ENCODE measurements at places on chromosomes 1 and 21.

DNA sequence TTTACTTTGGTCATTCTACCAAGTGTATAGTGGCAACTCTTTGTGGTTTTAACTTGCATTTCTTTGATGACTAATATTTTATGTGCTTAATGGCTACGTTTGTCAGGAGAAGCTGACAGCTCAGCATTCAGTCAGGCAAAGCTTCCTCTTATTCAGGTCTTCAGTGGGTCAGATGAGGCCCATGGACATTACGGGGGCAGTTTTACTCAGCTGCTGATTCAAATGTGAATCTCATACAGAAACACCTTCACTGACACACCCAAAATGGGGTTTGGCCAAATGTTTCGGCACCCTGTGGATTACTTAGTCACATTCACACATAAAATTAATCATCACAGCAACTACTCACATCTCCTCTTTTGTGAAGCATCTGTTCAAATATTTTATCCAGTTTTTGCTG, 104.9 kb upstream of the PLD5 start:
- no peak for DNase-seq

- DNase-seq = no peak
Measured at GRCh38 chr1:67308136-67308535, 463 bp downstream of the IL12RB2 start.

DNA sequence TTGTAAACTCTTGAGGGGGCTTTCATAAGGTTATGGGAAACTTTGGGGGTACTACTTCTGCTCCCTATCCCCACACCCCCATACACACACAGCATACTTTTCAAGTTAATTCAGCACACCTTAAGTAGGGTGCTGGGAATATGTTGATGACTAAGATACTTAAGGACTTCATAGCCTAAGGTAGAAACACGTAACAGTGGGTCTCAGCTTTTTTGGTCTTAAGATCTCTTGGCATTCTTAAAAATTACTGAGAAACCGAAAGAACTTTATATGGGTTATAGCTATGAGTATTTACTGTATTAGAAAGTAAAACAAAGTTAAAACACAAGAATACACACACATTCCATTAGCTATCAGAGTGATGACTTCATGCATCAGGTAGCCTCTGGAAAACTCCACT, 2.1 kb downstream of the OTUD3 start:
- no peak for DNase-seq

- no peak for DNase-seq
Measured at GRCh38 chr21:42941696-42942085, 16.3 kb upstream of the ERVH48-1 start.

DNA sequence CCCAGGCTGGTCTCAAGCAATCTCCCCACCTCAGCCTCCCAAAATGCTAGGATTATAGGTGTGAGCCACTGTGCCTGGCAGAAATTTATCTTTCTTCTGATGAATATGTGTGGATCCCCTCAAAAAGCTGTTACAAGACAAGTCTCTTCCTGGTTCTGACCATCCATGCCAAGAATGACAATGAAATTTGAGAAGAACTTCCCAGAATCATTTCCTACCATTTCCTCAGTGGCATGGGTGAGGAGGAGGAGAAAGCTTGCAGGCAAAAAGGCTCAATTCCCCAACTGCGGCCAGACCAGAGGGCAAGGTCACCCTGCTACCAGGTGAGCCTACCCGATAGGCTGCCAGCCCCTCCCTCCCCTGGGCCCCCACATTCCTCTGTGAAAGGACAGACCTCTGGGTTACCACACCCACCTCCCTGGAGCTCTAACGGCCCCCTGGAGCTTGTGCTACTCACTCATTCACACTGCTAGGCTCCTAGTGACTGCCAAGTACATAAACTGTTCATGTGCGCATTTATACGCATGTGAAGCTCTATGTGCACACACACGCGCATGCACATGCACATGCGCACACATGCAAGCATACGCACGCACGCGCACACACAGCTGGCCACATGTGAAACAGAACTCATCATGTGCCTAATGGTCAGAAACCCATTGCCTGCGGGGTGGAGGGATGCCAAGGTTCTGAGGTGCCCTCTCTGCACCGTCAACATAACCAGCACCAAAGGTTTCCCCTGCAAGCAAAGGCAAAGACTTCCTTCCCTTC, 17.0 kb downstream of the MRAP start:
- no peak for DNase-seq

DNA sequence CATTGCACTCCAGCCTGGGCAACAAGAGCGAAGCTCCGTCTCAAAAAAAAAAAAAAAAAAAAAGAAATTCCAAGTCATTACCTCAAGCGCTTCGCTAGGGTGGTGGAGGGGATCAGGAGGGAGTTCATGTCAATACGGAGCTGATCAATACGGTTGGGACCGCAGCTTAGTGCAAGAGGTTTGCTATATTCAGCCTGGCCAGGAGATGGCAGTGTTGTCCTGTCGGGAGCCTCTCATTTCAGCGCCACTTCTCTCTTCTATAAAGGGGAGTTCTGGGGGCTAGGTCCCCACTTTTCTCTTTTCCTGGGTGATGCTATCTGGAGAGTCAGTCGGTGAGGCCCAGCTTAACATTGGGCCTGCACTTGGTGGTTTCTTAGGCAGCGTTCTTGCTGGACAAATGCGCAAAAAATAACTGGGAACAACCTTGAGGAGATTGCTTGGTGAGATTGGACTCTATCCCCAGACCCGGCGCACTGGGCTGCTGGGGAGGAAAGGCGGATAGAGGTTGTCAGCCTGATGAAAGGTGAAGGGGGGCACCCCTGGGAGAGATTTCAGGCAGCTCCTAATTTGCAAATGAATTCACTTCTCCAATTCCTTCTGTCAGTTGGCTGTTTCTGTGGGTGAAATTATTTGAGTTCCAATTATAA, 40.4 kb downstream of the KIAA0040 start:
- no peak for DNase-seq

DNA sequence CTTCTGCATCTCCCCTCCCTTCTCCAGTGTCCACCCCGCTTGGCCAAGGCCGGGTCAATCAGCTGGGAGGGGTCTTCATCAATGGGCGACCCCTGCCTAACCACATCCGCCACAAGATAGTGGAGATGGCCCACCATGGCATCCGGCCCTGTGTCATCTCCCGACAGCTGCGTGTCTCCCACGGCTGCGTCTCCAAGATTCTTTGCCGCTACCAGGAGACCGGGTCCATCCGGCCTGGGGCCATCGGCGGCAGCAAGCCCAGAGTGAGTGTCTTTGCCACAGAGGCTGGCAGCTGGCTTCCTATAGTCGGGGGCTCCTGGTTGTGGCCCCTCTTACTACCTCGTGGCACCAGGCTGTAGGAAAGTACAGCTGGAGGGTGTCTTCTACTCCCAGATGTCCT, 3.6 kb downstream of the PAX7 start:
- no peak for DNase-seq

- no peak for DNase-seq
Measured at GRCh38 chr21:41317063-41317392, 427 bp downstream of the FAM3B start.

- no peak for DNase-seq
Measured at GRCh38 chr1:19678493-19678892, 13.8 kb downstream of the HTR6 start.

GRCh38 chr21:33586927-33587326, 1.6 kb downstream of the DONSON start:
- no peak for DNase-seq

GRCh38 chr1:114345930-114346479, 165.0 kb downstream of the TRIM33 start:
- DNase-seq = peak; percentile 61

DNA sequence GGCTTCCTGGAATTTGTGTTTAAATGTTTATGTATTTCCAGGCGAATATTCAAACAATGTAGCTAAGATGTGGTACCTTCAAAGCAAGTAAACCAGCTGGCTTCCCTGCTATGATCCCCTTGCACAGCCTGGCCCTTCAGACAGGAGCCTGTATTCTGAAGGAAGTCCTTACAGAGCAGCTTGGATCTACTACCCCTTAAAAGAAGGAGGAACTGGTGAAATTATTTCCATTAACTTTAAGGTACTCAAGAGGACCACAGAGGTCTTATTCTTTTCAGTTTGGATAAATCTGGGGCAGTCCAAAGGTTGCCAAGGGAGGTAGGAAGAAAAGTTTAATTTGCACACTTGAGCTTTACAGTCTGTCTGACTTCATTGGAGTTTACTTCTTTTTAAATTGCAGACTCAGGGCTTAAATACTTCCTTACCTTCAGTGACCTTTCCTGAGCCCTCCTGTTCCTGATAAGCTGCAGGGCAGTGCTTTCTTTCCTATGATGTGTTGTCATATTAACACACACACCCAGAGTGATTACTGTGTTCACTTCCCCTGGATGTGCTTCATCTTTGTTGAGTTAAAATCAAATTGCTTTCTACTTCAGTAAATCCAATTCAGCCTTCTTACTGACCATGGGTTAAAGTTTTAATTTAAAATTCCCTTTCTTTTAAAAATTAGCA, 40.5 kb downstream of the DISC1 start:
- no peak for DNase-seq

DNA sequence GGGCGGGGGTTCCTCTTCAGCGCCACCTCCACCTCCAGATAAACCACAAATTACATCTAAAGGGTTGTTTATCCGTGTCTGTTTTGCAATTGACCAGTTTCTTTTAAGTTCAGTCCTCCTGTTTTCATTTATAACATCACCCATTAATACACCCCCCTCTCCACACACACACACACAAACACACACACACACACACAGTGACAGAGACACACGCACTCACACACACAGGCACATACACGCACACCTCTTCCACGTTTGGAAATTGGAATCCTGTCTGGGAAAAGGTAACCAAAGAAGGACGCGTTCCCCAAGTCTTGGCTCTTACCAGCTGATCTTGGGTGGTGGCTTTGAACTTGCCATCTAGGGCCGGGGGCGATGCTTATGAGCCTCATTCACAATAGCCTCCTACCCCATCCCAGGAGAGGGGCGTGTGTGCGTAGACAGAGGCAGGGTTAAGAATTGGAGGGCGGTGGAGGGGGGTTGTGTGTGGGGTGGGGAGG, 442 bp upstream of the CSMD2 start:
- DNase-seq = no peak

GRCh38 chr1:208268541-208269337, 24.6 kb upstream of the PLXNA2 start:
- no peak for DNase-seq

GRCh38 chr1:243731974-243732625, 117.9 kb downstream of the AKT3 start:
- DNase-seq = no peak

- no peak for DNase-seq
Measured at GRCh38 chr1:226702957-226703831, 35.9 kb downstream of the ITPKB start.

DNA sequence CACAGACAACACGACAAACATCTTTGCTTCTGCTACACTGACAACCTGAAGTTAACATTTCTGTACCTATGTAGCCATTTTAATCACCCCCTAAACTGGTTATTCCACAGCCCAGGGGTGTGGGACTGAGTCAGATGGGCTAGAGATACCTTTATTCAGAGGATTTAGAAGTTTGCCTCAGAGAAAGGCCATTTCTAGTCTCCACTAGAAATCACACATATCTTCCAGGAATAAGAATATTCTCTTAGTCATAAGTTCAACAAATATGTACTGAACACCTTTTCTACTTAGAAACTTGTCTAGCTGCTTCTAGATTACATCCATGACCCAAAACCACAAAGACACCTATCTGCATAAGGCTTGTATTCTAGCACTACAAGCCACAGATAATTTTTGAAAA, 38.8 kb downstream of the ERG start:
- DNase-seq = no peak

DNA sequence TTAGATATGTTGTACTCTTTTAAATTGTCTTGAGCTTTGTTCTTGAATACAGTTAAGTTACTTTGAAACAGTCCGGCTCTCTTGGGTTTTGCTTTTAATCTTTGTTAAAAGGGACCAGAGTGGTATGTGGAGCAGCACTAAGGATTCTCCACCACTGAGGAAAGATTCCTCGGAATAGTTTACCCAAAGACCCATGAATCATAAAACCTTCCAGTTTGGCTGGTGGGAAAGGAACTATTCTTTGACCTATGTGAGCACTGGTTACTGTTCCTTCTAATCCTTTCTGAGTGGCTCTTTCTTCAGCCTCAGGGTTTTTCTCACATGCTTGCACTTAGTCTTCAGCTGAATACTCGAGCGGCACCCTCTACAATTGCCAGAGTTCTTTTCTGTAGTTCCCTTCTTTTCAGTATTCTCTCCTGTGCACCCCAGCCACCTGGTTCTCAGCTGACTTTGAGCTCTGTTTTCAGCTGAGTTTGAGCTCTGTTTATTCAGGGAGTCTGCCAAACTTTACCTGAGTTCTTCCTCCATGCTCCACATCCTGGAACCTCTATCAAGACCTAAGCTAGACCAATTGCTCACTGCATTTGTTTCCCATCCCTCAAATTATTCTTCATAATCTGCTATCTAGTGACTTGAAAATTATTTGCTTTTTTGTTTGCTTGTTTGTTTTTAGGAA, 253.8 kb upstream of the PLXNA2 start:
- DNase-seq = no peak

DNA sequence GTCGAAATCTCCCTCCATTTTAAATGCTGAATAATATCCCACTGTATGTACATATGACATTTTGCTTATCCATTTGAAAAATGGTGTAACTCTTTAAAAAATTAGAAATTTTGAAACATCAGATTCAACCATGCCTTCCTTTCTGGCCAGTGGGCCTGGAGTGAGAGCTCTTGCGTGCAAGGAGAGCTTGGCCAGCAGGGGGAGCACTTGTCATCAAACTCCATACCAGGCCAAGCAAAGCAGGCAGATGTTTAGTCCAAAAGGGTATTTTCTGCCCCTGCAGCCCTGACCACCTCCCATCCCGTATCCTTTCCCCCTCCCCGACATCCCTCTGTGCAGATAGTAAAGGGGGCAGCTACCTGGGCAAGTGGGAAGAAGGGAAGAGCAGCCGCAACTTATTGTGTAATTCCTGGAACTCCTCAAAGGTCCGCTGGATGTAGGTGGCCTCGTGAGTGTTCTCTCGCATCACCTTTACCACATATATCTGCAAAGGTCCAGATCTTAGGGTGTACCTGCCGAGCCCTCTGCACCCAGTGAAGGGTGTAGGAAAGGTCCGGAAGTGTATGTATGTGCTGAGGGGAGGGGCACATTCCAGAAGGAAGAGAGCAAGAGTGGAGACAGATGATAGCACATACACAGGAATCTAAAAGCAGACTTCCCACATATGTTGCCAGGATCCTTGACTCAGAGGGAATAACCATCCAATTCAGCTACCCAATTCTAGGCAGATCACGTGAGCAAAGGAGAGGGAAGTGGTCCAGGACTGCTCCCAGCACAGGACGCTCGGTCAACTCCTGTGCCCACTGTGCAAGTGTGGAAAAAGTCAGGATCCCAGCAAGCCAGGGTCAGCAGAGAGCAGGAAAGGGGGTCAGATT, 19.9 kb upstream of the PPP1R15B start:
- no peak for DNase-seq
